ENCODE measurements at places on chromosomes 6 and 20.

DNA sequence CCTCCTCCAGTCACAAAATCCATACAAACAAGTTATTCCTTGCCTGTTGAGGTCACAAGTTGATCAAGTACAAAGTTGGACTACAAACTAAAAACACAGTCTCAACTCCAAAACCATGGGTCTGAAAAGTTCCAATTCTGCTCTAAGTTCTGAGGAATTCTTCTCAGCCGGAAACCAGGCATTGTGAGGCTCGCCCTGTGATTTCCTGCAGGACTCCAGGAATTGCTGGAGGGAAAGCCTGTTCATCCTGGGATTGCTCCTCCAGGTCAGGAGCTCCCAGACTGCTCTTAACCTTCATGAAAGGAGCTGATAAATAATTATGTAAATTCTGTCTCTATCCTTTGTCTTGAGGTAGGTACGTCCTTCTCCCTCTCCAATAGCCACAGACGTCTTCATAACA is 8.5 kb downstream of the TRAM2 start:
- DNase-seq = no peak

GRCh38 chr6:41621367-41621766 is 16.9 kb upstream of the MDFI start:
- no peak for DNase-seq

- no peak for DNase-seq
Measured at GRCh38 chr20:14375416-14375985, 38.1 kb upstream of the FLRT3 start.

DNA sequence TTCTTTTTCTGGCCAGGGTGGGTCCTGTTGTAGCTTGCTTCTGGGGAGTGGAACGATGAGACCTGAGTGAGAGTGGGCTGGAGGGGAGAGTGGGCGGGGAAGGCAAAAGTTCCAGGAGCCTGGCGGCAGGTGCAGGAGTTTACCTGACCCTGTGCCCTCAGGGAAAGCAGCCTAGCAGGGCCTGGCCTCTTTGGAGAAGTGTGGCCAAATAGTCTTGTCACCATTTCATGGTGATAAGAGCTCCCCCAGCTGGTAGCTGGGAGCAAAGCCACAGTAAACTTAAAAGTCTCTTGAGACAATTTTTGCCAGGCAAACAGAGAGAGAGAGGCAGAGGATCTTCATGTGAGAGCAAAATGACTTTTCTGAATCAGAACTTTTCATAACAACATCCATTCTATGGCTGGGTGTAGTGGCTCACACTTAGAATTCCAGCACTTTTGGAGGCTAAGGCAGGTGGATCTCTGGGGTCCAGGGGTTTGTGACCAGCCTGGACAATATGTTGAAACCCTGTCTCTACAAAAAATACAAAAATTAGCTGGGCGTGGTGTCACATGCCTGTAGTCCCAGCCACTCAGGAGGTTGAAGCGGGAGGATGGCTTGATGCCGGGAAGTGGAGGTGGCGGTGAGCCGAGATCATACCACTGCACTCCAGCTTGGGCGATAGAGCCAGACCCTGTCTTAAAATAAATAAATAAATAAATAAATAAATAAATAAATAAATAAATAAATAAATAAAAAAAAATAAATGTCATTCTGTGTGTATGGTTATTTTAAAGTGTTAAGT is 161.8 kb upstream of the SCGN start:
- peak; percentile 31 for DNase-seq

DNA sequence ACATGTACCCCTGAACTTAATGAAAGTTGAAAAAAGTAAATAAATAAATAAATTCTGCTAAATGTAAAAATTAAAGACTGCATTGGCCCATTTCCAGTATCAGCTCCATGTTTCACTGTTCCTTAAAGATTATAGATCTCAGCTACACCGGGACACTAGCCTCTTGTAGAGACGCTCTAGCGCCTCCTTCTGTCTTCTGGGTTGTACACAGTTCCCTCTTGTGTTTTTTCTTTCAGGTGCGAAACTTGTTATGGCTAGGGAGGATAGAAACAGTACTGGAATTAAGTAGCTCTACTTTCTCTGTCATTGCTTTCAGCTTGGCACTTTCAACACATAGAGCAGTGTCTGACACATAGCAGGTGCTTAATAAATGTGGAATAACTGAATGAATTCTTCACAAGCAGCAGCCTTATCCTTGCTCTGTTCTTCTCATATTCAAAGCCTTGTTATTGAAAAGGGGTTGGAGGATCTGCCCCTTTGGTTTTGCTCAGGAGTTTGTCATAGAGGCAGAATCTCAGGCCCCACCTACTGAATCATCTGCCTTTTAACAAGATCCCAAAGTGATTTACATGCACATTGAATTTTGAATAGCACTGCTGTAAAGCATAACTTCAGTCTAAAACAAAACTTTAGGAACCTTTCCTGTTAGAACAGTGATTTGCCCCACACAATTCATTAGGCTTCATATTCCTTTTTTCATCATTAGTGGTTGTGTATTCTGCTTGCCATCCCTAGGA is 92.3 kb downstream of the FIG4 start:
- DNase-seq = no peak

DNA sequence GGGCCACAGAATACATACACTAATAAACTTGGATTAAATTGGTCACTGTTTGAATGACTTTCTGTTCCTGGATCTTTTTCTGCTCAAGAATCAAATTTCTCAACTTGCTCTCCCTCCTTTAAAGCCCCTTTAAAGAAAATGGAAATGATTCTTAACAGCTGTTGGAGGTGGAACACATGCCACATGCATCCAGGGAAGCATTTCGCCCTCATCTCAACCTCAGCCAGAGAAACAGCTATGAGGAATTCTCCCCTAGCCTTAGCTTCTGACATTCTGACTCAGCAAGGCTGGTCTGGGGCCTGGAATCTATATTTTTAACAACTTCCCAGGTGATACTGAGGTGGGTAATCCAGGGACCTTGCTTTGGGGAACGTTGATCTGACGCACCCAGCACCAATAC is 263.4 kb upstream of the ECI2 start:
- DNase-seq = no peak

DNA sequence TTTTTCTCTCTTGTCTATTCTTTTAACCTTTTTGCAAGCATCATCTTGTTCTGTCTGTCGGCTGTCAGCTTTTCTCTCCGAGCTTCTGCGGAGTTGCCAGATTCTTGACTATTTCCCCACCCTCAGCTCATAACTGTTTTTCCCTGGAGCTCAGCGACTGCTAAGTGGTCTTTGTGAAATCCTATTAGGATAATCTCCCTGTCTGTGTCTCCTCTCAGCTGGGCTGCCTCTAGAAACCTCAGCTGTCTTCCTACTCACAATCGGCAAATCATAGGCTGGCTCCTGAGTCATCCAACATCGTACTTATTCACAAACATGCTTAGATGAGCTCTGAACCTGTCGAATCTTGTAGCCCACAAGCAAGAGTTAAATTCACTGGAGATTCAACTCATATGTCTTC is 332.3 kb downstream of the PTPRT start:
- DNase-seq = no peak

DNA sequence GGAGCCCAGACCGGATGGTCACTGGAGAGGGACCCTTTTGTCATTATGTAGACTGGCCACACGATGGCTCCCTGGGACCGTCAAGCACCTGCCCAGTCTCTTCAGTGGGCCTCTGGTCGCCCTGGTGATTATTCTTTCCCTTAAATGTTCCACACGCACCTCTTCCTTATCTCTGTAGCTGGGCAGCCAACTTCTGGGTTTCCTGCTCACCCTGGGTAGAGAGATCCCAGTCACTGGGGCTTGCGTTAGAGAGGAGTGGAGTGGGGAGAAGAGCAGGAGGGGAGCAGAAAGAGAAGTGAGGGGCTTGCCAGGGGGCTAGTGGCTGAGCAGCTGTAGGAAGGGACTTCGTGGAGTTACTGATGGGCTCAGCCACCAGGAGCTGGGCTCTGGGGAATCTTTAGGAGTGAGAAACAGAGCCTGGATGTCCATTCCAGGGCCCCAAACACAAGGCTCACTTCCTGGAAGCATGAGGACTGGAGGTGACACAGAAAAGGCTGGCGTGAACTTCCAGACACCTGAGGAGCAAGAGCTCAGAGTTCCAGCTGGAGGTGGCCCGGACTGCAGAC is 150.1 kb downstream of the DHX35 start:
- no peak for DNase-seq

- no peak for DNase-seq
Measured at GRCh38 chr6:36685166-36685924, 6.8 kb downstream of the CDKN1A start.

DNA sequence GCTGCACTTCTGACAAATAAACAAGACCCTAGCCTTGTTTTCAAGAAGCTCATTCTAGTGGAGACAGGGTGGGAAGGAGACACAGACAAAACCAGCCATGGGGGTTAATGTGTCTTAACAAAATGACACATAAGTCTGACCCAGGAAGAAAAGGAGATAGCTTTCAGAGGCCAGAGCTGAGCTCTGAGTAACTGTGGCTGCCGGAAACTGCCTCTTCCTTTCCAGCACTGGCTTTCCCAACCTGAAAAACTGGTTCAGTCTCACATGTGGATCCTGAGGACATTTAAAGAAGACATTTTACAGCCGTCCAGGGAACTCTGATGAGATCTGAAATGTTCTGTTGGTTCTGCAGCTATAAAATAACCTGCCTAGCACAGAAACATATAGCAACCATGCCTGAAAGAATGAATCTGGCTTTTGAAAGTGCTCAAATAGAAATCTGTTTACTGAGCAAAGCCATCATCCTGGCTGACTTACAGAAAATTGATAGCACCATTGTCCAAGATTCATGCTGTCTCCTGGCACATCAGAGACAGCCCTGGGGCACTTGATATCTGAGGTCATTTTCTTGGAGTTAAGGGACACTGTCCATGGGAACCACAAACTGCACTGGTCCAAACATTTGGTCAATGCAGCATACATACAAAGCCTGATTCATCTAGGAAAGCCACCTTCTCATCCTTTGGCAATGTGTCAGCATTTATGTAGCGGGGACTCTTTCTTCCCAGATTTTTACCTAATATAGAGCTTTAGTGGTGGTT is 83.2 kb upstream of the PAX1 start:
- DNase-seq = no peak

- DNase-seq = no peak
Measured at GRCh38 chr6:68559070-68559469, 76.0 kb upstream of the ADGRB3 start.

- DNase-seq = no peak
Measured at GRCh38 chr6:162733489-162733888, 5.7 kb downstream of the PACRG start.

DNA sequence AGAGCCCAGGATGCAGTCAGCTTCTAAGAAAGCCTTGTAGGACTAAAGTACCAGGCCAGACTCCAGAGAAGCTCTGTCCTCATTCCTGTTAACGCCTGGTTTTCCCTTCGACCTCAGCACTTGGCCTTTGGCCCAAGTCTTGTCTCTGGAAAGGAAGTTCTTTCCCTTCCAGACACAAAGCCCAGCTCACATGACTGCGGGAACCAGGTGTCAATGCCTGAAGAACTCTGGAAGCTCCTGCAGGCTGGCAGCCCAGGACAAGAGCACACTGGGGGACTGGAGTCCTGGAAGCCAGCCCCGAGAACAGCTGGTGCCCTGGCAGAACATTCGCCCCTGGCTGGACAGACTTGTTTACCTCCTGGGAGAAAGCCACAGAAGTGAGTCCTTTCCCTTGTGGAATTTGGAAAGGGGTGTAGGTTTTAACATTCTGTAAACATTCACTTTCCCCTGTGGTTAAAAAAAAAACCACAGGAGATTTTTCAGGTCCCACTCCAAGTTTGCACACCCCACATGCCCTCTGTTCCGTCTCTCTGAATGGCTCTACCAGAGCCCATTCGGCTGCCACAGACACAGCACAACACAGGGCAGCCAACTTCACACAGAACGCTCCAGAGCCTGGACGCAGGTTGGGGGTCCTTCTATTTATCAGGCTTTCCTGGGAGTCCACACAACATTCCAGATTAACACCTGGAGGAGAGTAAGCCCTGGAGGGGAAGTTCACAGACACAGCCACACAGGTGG is 18.1 kb downstream of the ACSS1 start:
- DNase-seq = no peak

GRCh38 chr6:162726947-162727321 is 632 bp downstream of the PRKN start:
- DNase-seq = no peak

GRCh38 chr6:56343295-56343694 is 95.9 kb upstream of the COL21A1 start:
- DNase-seq = no peak

DNA sequence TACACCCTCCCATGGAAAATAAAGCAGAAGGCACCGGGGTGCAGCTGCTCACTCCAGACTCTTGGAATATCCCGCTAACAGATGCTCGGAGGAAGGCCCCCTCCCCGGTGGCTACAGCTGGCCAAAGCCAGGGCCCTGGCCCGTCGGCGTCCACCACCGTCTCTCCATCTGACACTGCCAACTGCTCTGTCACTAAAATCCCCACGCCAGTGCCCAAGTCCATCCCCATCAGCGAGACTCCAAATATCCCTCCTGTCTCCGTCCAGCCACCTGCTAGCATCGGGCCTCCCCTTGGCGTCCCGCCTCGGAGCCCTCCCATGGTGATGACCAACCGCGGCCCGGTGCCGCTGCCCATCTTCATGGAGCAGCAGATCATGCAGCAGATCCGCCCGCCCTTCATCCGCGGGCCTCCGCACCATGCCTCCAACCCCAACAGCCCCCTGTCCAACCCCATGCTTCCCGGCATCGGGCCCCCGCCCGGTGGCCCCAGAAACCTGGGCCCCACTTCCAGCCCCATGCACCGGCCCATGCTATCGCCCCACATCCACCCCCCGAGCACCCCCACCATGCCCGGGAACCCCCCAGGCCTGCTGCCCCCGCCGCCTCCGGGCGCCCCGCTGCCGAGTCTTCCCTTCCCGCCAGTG is 143.9 kb downstream of the SOBP start:
- DNase-seq = no peak

- no peak for DNase-seq
Measured at GRCh38 chr6:164870164-164870563, 439.2 kb downstream of the C6orf118 start.

DNA sequence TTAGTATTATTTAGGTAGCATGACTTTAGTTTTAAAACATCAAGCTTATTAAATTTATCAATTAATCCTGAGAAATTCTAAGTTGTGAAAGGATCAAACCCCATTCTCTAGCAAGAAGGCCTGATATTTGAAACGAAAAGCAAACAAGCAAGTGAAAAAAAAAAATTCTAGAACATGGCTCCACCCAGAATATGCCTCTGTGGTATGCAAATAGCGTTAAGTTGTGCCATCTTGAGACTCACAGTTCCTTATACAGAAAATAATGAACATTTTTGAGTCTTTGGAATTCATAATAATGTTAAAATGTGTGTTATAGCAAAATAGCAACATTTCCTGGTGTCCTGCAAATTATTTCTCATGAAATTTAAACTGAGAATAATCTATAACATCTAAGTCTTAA is 42.0 kb downstream of the TRDN start:
- no peak for DNase-seq

DNA sequence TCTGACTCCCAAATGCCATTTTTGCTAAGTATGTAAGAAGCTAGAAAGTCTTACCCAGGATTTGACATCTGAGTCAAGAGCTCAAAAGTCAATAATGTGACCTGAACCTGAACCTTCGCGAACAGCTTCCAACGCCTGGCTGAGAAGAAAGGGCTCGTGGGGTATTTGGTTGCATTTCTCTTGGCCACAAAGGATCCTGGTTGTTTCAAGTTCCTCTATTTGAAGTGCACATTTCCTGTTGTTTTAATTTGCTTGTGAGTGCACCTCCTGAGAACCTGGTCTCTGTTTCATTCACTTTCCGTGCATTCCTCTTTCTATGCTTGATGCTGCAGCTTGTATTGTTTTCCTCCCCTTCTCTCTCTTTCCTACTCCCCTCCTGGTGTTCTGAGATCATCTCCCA is 212.5 kb downstream of the FOXA2 start:
- no peak for DNase-seq
